Panc1 (cell line): ENCODE measurements at places on chromosomes 7 and 10.

DNA sequence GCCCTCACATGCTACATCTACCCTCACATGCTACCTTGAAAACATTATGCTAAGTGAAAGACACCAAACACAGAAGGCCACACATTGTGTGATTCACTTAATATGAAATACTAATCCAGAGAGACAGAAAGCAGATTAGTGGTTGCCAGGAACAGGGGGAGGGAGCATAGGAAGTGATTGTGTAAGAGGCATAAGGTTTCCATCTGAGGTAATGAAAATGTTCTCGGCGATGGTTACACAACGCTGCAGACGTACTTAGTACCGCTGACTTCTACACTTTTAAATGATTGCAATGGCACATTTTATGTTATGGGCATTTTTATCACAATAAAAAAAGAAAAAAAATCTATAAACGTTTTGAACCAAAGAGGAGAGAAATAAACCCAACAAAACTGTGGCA is 742.3 kb downstream of the TYW1 start:
- no peak for DNase-seq

DNA sequence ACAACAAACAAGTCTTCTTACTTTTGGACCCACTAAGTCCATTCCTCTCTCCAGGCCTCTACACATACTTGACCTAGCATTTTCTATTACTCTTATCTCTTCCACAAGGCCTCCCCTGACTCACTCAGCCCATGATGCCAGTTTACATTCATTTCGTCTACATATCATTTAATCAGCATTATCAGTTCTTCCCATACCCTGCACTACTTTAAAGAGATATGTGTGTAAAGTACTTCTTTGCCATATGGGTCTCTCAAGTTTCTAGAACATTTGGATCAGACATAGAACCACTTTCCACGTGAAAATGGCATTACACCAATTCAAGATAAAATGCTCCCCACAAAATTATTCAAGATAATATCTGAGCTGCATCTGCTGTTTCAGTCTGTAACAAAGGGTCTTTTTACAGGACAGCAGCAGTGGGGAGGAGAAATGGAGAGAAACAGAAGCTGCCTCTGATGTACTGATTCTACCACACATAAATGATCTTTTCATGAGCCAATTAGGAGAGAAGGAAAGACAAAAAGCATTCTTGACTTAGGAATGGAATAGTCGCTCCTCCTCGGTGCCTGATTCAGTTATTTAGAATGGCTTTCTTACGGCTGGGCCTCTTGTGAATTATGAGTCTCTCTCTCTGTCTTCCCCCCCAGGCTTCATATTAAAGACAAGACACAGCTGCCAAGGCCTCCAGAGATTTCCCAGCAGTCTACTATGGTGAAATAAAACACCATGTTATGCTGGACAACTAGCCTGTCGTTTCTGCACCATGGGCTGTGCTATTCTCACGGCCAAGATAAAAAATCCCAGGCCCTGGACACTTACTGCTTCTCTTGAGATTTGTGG is 46.9 kb upstream of the SEPTIN7 start:
- DNase-seq: no peak

DNA sequence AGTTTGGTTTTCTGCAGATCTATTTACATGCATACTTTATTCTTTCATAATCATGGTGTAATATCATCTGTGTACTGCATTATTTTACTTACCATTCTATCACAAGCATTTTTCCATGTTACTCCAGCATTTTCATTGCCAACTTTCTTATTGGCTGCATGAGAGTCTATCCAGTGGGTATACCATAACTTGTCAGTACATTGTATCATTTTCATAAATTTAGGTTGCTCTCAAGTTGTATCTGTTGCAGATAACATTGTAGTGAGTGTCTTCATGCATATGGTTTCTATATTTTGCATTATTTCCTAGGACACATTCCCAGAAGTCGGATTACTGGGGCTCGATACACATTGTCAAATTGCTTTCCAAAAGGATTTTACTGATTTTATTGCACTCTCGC is 87.2 kb upstream of the INSYN2A start:
- DNase-seq: no peak

- DNase-seq: no peak
Measured at GRCh38 chr10:58143944-58144343, 123.8 kb downstream of the IPMK start.

GRCh38 chr7:133778472-133778871 is 348.7 kb upstream of the LRGUK start:
- no peak for DNase-seq
